ENCODE measurements at places on chromosomes 2 and 18.

GRCh38 chr2:26571316-26571715, 69.8 kb downstream of the CIB4 start:
- no peak for DNase-seq

- no peak for DNase-seq
These were observed 346.2 kb downstream of the ZNF521 start for GRCh38 chr18:25005541-25006403.

DNA sequence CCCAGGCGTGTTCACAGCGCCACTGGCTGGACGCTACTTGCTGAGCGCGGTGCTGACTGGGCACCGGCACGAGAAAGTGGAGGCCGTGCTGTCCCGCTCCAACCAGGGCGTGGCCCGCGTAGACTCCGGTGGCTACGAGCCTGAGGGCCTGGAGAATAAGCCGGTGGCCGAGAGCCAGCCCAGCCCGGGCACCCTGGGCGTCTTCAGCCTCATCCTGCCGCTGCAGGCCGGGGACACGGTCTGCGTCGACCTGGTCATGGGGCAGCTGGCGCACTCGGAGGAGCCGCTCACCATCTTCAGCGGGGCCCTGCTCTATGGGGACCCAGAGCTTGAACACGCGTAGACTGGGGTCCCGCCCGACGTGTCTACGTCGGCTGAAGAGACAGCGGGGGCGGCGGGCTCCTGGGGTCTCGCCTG, 891 bp upstream of the KHK start:
- peak; percentile 70 for DNase-seq

- peak; percentile 11 for DNase-seq
These were observed 164.7 kb downstream of the SLC8A1 start for GRCh38 chr2:40287195-40287594.

- peak; percentile 1 for DNase-seq
These were observed 335.4 kb upstream of the CDH2 start for GRCh38 chr18:28512357-28512756.

- DNase-seq = peak; percentile 20
These were observed 29.3 kb upstream of the LBH start for GRCh38 chr2:30201990-30202389.

GRCh38 chr2:16674154-16674553, 8.5 kb upstream of the CYRIA start:
- DNase-seq = no peak

DNA sequence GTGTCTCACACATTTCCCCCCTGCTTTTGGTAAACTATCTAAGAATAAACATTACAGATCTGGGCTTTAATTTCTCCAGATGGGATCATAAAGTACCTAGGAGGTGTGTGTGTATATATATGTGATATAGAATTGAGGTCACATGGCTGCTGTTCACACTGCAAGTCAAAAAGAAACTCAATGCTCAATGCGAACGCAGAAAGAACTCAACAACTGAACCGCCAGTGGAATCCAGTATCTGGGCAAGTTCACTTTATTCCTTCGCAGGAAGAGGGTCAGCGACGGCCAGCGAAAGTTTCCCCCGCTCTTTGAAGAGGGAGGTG, 17.7 kb downstream of the POU3F3 start:
- DNase-seq = no peak

- DNase-seq = peak; percentile 52
These were observed 45.9 kb upstream of the ATP5MC3 start for GRCh38 chr2:175227393-175227792.

DNA sequence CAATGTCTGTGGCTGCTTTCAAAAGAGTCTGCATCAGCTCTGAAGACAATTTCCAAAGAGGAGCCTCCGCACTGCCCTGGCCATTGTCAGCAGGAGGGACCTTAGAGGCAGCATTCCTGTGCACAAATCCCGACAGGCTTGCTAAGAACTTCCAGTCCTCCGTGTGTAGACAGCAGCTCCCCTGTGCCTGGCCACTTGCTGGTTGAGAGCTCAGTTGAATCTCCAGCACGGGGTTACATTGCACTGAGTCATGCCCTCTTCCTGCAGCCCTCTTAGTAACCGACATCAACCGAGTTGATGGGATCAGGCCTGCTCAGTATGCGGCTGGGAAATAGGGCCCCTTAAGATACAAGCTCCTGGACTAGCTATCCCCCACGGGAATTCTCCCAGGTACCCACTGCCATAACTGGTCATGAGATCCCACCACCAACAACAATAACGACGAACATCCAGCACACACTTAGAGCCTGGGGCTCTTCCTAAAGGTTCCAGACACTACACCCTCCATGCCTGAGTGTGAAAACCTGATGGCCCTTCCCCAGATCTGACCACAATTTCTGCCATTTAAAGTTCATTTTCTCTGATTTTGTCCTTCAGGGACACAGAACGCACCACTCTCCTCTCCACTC, 12.0 kb downstream of the ATP6V1B1 start:
- peak; percentile 5 for DNase-seq

DNA sequence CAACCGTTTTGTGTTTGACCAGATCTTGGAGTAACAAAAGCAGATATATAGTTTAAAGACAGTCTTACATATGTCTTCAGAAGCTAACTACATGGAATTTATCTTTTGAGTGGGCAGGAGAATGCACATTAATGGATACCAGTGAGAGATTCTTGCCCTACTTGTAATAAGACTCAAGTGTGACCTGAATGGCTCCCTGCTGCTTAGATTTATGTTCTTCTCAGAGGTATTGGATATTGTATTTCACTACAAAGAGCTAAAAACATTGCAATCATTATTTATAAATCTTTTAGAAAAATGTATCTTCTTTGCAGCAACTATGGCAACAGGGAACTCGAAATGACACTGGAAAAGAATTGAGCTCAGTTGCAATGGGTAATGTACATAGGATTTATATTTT, 227.7 kb downstream of the LRRTM4 start:
- no peak for DNase-seq

DNA sequence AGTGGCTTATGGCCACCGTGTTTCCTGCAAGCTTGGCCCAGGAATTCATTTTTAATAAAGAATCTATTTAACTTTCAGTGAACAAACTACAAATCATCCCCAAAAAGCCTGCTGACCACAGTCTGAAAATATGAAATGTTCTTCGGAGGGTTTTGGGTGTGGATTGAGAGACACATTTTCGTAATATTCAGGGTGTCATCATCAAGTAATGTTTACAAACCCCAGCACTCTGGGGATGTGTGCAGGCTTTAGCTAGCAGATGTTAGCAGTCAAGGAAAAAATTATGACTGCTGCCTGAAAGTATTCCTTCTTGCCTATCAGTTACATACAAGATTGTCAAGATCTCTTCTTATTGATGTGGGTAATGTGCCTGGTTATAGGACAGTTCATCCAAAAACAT, 143.9 kb upstream of the FN1 start:
- DNase-seq = peak; percentile 30

DNA sequence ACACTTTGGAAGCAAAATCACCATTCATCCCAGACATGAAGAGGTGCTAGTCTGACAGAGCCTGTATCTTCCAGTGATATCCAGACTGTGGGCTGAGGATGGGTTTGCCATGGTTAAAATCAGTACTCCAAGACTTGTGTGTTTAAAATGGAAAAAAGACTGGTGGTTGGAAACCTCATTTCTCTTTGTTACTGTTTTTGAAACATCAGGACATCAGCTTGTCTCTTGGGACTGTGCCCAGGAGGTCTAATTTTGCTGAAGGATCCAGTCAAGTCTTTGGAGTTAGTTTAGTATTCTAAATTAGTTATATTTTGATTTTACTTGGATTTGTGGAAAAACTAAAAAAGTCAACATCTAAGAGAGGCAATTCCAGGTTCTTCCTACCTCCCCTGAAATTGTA, 578.4 kb downstream of the PLCL1 start:
- DNase-seq = no peak

DNA sequence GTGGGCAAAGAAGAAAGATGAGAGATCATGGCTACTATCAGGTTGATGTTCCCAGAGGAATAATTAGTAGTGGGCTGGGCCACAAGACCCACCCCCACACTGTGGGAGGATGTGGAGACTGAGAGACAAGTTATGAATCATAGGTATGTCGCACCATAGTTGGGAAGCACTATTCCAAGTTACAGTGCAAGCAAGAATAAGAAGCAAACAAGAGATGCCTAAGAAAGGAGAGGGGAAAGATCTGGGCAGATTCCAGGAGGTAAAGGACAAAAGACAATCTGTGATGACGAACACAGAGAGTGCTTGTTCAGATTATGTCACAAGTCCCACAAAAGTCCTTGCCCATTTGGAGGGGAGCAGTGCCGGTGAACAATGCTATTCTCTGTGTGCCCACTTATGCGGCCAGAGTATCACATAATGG, 56.6 kb downstream of the FAM228A start:
- no peak for DNase-seq

DNA sequence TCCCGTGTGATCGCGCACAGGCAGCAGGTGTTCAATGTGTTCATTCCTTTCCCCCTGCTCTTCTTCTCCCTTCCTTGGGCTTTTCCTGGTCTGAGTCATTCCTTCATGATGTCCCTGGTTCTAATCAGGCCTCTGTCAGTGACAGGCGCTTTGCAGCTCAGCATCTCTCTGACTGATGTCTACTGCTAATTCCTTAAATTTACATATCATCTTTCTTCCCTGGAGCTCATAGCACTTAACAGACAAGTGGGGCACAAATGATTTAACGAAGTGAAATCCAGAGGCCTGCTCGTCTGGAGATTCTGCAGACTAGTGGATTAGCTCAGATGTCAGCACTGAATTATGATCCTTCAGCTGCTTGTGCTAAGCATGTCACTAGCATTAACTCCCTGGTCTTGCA, 77.9 kb downstream of the NRP2 start:
- no peak for DNase-seq

DNA sequence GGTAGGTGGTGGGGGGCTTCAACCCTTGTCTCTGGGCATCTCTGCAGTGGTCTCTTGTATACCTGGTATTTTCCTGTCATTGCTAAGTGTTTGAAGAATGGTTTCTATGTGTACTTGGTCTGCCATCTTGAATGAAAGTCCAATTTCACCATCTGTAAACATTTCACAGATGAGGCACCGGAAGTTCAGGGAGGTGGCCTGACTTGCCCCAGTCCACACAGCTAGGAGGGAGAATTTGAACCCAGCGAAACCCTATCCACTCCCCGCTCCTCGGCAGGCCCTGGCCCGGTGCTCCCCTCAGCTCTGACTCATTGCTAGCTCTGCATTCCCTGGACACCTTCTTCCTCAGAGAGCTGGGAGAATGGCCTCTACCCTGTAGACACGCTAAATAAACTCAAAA, 30.5 kb downstream of the ZAP70 start:
- no peak for DNase-seq

GRCh38 chr2:240507060-240507777, 50.6 kb downstream of the ANKMY1 start:
- DNase-seq = no peak

DNA sequence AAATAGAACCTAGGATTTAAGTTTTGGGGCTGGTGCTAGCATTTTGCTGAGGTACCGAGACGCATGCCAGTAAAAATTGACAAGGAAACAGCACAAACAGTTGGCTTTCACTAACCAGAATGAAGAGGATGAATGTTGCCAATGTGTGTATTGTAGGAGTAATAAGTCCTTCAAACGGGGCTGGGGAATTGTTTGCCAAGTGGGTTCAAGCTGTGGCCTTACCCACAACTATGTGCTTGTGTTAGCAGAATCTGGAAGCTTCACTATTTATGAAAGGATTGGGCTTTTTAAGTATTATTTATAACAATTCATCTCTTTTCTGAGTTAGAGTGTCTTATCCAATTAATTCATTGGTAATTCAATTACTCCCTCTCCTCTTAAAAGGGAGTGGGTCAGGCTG, 15.0 kb upstream of the KIF5C start:
- no peak for DNase-seq

GRCh38 chr2:227511955-227512354, 40.0 kb downstream of the AGFG1 start:
- DNase-seq = no peak

GRCh38 chr2:134217924-134218323, 35.9 kb upstream of the MGAT5 start:
- DNase-seq = peak; percentile 88

DNA sequence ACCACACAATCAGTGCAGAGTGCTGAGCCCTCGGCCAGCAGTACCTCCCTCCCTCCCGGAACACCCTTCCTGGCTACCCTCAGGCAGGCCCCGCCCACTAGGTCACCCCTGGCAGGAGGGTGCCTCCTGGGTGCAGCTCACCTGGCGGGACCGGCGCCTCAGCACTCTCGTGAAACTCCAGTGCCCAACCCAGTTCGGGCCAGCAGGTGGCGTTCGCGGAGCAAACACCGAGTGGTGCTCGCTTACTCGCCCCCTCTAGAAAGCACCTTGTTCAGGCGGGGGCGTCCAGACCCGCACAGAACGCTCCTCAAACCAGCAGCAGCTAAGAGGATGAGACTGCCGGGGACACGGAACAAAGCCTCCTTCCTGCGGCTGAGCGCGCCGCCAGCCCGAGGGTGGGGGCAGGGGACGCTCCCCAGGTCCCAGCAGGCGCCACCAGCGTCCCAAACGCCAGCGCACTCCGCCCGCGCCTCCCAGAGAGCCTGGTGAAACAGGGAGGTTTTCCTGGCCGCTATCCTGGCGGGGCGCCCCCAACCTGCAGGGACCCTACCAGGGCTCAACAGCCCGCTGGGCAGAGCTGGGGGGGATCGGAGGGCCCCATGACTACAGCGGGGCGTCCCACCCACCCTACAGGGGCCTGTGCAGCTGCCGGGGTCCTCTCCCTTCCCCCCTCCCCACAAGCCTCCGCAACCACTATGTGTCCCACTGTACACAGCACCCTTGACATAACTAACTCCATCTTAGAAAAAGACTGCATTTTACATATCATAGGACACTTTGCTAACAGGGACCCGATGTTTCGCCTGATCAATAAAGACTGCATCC, 44.7 kb downstream of the MRPS5 start:
- DNase-seq = peak; percentile 56

- no peak for DNase-seq
These were observed 8.5 kb downstream of the TPO start for GRCh38 chr2:1421731-1422130.

- peak; percentile 65 for DNase-seq
These were observed 218.9 kb upstream of the COPS8 start for GRCh38 chr2:236866542-236867340.

GRCh38 chr18:50461251-50461650, 86.4 kb downstream of the SKA1 start:
- no peak for DNase-seq

DNA sequence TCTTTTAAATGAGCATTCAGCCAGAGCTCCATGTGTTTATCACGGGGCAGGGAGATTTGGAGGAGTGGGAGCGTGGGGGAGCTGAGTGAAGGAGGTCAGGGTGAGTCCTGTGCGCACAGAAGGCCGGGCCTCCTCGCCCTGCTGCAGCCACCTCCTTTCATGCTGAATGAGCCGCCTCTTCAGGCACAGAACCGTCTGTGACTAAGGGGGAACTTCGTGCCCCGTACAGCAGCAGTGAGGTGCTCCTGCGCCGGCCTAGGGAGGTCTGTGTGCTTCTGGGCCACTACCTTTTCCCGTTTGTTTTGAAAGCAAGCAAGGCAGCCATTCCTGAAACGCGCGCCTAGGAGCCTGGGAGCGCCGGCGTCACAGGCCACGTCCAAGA, 27.1 kb upstream of the ZNF516 start:
- no peak for DNase-seq

GRCh38 chr2:29039718-29040480, 34.4 kb downstream of the PCARE start:
- no peak for DNase-seq

- no peak for DNase-seq
These were observed 111.5 kb downstream of the TTC32 start for GRCh38 chr2:19790291-19790690.

- no peak for DNase-seq
These were observed 81.5 kb upstream of the STON1 start for GRCh38 chr2:48448274-48449061.

Data from suppressor macrophage treated with lipopolysaccharide for 4 hours (primary cell).